Glomerular endothelial cell (primary cell): ENCODE measurements at places on chromosomes 13 and 19. TPM values are rescaled to one million over a fixed set of nuclear protein-coding genes. Genes with fewer than 3 reads are reported as not detected.

Gene ZNF264
- 19.7 and 31.3 TPM in 2 replicates for total RNA-seq

Gene PRKCSH
- total RNA-seq: 281 and 288 TPM in 2 replicates

Gene KIR3DL2
- total RNA-seq: not detected in 2 replicates

Gene NHLRC3
- total RNA-seq: 7.2 and 11.4 TPM in 2 replicates

Gene ZNF30
- total RNA-seq: 2.2 and 3.8 TPM in 2 replicates

Gene PNMA8C
- not detected in 2 replicates for total RNA-seq

Gene ERICH4
- not detected in 2 replicates for total RNA-seq

Gene CGB2
- not detected in 2 replicates for total RNA-seq

Gene NEK5
- total RNA-seq: 0.05 and 0.18 TPM in 2 replicates

Gene ZNF416
- total RNA-seq: 4.4 and 5.0 TPM in 2 replicates

Gene PCDH20
- 0.10 TPM in 1 of 2 replicates, not detected in the other for total RNA-seq

Gene CFAP97D2
- total RNA-seq: not detected in 2 replicates

Gene ZNF763
- total RNA-seq: 2.3 and 6.7 TPM in 2 replicates

Gene KLF16
- total RNA-seq: 25.1 and 35.6 TPM in 2 replicates

DNA sequence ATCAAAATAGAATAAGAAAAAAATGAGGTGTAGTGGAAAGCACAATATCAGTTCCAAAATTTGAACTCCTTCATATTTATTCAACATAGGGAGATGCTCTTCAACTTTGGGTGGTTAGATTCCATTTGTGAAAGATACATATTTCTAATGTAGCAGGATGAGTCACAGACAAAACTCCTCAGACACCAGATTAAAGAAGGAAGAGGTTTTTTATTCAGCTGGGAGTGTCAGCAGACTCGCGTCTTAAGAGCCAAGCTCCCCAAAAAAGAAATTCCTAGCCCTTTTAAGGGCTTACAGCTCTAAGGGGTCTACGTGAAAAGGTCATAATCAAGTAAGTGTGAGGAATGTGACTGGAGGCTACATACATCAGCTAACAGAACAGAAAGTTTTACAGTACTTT lies 6.8 kb upstream of the ZNF765 start:
- DNase-seq: no peak

- no peak for DNase-seq
Measured at GRCh38 chr13:32300920-32301319, 14.2 kb downstream of the ZAR1L start.

- DNase-seq: no peak
Measured at GRCh38 chr19:19997656-19998268, 41.5 kb downstream of the ZNF682 start.

DNA sequence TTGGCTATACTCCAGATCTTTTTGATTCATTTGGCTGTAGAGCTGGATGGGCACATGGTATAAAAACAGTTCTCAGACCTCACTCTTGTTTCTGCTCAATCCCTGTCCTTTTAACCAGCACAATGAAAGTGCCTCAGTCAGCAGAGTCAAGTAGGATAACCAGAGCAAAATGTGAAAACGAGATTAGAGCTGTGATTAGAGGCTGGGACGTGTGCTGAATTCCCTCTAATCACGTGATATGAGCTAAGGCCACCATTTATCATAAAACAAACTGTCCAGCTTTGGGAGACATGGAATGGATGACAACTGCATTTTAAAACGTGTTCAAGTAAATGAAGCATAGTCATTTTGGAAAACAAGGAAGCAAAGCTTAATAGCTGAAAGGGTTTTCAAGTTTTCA lies 54.1 kb downstream of the GJA3 start:
- DNase-seq: no peak

DNA sequence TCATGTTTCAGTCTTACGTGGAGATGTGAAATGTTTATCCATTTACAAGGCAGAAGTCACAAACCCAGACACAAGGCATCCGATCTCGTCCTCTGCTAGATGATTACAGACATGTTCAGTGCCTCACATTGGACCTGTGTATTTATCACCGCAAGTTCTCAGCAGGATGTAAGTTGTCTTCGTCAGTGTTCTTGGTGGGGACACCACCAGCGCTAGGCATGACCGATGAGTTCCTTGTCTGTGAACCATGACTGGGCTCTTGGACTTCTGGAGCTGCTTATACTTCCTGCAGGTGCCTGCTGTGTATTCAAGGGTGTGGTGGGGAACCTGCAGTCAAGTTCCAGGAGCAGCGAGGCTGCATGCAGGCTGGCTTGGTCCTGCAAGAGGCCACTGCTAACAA lies 105.4 kb downstream of the URI1 start:
- DNase-seq: no peak

DNA sequence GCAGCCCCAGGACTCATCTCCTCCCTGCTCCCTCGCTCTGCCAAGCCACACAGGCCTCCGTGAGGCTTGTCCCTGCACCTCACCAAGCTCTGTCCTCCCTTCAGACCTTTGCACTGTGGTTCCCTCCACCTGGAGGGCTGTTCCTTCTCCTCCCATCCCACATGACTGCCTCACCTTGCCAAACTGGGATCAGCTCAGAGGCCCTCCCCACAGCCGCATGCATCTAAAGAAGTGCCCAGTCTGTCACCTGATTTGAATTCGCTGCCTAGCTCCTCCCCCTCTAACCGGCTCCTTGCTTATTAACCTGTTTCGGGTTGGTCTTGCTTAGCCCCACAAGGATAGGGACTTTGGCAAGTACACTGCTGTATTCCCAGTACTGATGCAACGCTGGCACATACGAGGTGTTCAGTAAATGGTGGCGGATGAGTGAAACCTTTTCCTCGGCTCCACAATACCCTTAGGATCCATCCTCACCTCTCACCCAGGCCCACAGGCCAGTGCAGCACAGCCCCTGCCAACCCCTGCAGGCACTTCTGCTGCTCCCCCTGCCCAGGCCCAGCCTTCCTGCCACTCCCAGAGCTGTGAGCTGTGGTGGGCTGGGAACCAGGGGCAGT lies 4.4 kb downstream of the AKT2 start:
- no peak for DNase-seq

- no peak for DNase-seq
Measured at GRCh38 chr19:43780706-43781525, at the start of gene KCNN4. Gene KCNN4, minus strand, starts transcription at chr19:43780973. Its CDS starts 112 bp downstream, at chr19:43780861.

DNA sequence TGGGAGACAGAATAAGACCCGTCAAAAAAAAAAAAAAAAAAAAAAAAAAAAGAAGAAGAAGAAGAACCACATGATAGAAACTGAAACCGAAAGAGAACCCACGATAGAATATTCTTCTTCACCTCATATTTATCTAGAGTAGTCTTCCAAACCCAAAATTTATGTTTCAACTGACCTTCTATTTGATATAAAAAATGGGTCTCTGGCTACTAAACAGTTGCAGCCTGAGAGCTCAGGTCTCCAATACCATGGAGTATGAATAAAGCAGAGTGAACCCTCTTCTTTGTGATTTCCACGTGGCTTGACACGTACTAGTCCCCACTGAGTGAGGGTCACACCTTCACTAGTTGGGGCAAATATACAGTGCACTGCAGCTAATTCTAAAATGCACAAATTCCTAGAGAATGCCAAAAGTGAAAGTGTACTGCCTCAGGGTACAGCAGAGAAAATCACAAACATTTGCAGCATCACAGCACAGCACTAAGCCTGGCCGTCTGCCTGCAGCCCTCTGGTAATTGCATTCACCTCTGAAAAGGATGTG lies 30.8 kb upstream of the RFC3 start:
- no peak for DNase-seq

GRCh38 chr19:511101-511851 lies 4.0 kb downstream of the TPGS1 start:
- no peak for DNase-seq

GRCh38 chr19:4432918-4433506 lies 24.6 kb downstream of the UBXN6 start:
- no peak for DNase-seq

DNA sequence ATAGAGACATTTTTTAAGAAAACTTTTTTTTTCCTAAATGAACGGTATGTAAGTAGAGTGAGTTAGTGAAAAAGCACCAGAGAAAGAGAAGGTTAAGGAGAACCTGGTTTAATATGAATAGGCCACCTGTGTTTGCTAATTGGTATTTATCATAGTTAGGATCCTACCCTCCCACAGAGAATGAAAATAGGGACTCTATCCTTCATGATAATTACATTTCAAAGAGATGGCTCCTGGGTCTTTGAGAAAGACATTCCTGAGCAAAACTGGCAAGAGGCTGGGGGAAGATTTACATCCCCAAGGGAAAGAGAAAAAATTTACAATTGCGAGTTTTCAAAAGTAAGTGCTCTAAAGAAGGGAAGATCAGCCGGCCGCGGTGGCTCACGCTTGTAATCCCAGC lies 1284.5 kb downstream of the SLITRK1 start:
- DNase-seq: no peak

- no peak for DNase-seq
Measured at GRCh38 chr13:27293076-27293691, 22.6 kb downstream of the RASL11A start.

GRCh38 chr19:35181387-35181786 lies 26.9 kb downstream of the FXYD5 start:
- no peak for DNase-seq

DNA sequence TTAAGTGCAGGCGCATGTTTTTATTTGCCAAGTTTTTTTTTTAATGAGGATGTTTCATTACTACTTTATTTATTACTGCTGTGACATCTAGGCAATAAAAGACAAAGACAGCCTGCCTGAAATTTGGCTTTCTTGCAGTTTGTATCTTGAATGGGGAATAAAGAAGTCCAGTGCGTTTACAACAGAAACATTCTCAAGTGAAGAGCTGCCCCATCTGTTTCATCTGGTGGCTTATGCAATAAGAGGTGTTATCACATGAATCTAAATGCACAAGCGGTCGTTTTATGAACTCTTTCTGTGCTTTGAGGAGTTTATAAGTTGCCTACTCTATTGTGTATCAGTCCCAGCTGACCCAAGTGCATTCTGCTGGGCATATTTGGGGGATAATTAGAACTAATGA lies 12.6 kb upstream of the MAB21L1 start:
- no peak for DNase-seq

- DNase-seq: no peak
Measured at GRCh38 chr19:39842693-39843435, 3.3 kb downstream of the FBL start.

DNA sequence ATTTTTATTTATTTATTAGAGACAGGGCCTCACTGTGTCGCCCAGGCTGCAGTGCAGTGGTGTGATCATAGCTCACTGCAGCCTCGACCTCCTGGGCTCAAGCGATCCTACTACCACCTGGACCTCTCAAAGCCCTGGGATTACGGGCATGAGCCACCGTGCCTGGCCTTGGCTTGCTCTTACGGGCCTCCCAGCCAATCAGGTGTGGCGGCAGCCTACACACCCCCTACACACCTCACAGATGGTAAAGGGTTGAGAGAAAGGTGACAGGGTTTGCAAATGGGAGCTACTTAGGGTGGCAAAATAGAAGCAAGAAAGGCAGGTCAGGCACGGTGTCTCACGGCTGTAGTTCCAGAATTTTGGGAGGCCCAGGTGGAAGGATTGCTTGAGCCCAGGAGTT lies 1.0 kb upstream of the ZBTB32 start:
- no peak for DNase-seq

DNA sequence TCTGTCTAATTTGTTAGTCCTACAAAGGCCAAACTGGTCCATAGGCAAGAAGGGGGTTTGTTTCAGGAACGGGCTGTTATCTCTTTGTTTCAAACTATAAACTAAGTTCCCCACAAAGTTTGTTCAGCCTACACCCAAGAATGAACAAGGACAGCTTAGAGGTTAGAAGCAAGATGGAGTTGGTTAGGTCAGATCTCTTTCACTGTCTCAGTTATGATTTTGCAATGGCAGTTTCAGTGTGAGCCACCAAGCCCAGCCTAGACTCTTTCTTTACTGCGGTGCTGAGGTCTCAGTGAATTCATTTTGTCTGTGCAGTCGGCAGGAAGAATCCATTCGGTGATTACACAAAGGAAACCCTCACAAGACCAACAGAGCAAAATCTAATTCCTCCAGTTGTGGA lies 56.6 kb upstream of the ABCC4 start:
- DNase-seq: no peak

DNA sequence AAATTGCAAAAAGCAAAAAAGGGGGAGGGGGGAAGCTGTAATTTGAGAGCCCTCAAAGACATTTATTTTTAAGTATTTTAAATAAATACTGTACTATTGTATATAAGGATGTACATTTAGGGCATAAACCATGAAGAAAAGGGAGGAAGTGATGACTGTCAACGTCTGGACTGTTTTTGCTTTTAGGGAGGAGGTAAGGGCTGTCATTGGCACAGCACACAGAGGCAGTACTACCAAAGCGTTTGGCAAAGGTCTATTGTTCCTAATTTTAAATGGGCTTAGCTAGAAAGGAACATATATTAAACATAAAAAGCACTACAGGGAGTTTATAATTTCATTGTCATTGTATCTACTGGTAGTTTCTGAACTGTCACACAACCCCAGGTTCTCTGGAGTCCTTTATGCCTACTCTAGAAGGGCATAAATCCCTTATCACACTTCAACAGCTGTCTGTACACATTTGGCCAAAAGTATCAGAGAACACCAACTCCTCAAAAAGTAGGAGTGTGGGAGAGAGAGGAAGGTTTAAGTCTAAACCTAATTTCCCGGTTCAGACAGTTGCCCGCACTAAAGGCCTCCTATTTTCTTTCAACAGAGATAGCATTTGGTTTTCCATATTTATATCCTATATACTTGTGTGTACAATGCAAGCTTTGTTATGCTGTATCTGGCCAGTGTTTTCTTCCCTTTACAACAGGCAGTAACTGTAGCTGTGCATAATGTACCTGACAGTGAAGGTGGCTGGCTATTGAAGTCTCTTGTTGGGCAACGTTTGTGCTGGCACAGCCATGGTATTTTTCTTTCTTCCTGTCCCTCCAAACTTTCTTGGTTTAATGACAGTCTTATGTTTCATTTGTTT lies 406.2 kb downstream of the KLF5 start:
- DNase-seq: no peak

- DNase-seq: peak; percentile 7
Measured at GRCh38 chr19:6674868-6675305, 4.9 kb upstream of the TNFSF14 start.

DNA sequence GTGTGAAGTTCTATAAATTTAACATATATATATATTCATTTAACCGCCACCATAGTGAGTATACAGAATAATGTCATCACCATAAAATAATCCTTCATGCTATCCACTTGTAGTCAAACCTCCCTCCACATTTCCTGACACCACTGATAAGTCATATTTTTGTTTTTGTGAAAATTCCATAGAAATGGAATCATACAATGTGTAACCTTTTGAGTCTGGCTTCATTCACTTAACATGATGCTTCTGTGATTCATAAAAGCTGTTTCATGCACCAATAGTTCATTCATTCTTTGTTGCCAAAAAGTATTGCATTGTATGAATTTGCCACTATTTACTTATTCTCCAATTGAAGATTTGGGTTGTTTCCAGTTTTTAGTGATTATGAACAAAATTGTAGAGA lies 497.5 kb upstream of the PCDH20 start:
- DNase-seq: no peak

DNA sequence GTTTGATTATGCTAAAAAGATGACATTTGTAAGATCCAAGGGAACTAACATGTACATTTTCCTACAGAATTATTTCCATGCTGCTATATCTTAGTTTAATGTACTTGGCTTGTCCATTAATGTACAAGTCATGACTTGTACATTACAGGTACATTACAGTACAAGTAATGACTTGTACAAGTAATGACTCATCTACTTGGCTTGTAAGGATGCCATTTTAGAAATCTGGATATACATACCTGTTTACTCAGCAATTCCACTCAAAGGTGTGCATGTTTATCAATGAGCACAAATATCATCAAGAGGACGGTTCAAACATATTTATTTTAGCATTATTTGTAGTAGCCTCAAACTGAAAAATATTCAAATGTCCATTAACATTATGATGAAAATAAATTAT lies 87.0 kb upstream of the TRPC4 start:
- no peak for DNase-seq

GRCh38 chr13:111949311-111949710 lies 117.6 kb upstream of the SOX1 start:
- no peak for DNase-seq

- no peak for DNase-seq
Measured at GRCh38 chr19:32406161-32407003, 812 bp downstream of the DPY19L3 start.
